ENCODE measurements at places on chromosomes 3 and 15.

DNA sequence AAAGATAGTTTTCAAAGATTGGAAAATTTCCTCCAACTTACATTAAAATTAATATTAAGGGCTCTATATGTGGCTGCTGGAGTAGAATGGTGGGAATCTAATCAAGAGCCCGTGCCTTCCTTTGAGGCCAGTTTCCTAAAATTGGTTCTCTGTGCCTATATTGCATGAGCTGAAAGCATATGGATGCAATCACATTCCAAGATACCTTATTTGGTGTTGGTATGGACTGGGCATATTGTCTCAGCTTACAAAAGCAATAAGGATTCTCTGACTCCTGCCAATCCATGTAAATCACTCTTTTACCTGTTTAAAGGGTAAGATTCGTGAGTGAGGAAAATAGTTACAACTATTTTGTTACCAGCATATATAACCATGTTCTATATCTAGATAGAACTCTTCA, 111.6 kb downstream of the GREM1 start:
- peak; percentile 63 for DNase-seq

DNA sequence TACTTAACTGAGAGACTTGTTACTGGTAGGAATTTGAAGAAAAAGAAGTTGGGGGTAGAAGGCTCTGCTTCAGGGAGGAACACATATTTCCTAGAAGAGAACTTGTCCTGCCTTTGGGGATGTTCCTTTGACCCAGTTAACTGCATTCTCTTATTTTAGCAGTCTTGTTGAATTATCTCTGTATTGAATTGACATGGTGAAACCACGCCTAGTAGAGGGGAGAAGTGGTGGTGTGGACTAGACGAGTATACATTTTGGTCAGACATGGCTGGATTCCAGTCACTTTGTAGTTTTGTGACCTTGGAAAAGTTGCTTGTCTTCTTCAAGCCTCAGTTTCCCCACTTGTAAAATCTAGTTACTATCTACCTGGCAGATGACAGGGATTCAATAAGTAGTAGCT, 87.8 kb downstream of the FNDC3B start:
- DNase-seq = no peak

DNA sequence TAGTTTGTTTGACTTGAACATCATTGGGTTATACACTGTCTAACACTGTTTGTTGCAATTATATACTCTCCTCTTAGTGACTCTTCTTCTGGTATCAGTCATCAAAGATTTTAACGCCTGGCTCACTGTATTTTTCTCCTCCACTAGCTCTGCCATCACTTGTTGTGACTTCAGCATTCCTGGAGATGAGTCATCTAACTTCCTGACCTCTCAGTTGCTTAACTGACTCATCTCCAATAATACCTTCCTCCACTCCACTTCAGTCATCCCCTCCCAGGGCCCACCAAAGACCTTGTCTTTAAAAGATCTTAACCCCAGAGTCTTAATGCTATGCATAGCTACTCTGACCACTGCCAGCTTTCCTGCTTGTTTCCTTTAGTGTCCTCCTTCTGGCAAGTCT, 28.6 kb upstream of the CLSTN2 start:
- peak; percentile 36 for DNase-seq

- no peak for DNase-seq
Observed at GRCh38 chr3:62365391-62366125, 7.8 kb downstream of the FEZF2 start.

DNA sequence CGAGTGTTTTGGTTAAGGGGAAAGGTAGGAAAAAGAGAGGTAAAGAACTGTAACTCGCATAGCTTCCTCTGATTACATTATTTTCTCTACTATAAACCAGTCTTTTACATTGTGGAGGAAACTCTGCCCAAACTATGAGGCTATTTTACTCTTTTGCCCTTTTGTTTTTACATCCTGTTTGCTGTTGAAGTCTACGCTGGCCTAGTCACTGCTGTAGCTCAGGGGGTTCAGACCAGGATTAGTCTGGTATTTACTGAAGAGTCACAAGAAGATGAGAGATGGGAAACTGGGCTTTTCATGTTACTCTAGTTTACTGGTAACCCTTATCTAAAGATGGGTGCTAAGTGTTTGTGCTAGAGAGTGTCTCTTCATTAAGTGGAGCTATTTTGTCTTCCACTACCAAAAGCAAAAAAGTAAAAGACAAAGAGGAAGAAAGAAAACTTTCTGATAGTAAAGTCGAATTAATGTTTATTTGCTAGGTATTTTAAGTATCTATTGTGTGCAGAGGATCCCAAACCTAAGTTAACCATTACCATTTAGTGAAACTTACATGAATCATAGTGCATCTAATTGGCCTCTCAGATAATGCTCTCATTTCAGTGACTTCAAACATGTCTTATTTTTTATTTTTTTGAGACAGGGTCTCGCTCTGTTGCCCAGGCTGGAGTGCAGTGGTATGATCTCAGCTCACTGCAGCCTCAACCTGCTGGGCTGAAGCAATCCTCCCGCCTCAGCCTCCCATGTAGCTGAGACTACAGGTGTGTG, 10.9 kb downstream of the RARB start:
- DNase-seq = no peak

DNA sequence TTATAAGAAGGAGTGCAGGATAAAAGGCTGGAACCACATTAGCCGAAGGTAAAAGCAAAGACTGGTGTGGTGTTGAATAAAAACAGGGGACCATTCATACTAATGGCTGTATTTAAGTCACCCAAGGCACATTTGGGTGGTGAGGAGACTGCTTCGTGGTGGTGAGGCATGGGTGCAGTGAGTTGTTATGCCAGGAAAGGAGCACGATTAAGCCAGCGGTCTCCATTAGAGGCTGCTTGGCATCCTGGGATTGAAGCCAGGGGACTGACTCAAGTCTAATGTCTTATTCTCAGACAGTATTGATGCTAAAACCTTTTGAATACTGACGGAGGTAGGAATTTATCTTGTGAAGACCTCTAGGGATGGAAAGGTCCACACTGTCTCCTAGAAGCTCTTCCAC, 21.9 kb downstream of the FEM1B start:
- no peak for DNase-seq

DNA sequence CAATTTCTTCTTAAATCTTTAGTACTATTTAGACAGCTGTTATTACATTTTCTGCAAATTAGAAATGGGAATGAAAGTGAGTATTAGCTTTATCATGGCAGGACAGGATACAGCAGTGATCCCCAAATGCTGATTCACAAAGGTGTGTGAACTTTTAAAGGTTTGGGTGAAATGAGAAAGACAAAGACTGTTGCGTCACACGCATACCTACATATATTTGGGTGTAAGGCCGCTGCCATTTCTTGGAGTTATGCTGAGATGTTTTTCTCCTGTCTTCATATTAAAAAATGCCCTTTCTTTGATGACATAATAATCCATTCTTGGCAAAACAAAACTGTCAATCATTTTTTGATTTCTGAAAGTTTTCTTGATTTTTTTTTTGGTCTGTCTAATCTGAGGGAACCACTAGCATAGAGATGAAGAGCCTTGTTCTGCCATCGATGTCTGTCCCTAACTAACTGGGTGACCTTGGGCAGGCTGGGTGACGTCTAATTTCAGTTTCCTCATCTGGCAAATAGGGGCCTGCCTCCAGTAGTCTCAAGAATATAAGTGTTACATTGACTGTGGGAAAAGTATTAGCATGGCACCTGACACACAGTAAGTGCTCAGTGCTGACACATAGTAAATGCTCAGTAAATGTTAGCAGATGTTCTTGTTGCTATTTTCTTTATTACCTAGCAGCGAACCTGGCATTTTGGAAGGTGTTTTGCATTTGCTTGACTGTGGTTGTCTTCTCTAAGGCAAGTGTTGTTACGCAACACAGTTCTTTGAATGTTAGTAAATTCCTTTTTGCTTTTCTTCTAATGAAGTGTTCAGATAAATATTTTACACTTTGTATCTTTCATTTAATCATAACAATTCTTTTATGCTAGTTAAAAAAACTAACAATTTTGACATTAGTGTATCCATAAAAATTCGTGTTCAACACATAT, 5.0 kb downstream of the MITF start:
- no peak for DNase-seq

DNA sequence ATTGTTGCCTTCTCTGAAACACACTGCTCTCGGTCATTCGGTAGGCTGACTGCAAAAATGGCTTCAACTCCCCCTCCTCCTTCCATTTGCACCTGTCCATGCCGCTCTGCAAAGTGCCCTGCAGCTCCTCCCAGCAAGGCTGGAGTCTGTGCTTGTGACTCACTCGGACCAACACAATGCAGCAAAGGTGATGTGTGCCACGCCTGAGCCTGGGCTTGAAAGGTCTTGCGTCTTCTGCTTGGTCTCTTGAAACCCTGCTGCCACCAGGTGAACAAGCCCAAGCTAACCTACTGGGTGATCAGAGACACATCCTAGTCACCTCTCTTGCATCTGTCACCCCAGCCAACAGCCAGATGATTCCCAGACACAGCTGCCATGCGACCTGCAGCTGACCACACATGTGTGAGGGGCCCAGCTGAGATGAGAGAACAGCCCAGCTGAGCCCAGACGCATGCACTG, 71.1 kb downstream of the MGLL start:
- DNase-seq = no peak

DNA sequence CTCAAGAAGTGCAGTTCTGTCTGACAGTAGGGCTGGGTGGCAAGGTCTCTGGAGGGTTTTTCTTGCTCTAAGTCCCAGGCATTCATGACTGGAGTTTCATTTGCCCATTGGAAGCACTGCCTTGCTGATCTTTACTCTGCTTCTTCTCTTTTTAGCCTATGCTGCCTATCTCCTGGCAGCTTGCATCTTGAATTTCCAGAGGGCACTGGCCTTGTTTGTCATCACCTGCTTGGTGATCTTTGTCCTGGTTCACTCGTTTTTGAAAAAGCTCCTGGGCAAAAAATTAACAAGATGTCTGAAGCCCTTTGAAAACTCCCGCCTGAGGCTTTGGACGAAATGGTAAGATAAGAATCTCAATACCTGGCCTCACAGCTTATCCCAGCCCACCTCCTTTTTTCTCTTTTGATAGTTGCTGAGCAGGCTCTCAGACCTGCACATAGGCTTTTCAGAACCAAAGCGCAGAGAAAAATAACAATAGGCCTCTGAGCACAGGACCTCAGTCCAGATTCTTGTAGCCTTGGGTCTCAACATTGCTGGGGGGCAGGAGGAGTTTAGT, 10.9 kb downstream of the SLC28A2 start:
- no peak for DNase-seq

GRCh38 chr15:45156744-45157455, 27.1 kb downstream of the DUOX1 start:
- DNase-seq = peak; percentile 73

- DNase-seq = no peak
Observed at GRCh38 chr15:100308608-100309007, 33.2 kb downstream of the ADAMTS17 start.

DNA sequence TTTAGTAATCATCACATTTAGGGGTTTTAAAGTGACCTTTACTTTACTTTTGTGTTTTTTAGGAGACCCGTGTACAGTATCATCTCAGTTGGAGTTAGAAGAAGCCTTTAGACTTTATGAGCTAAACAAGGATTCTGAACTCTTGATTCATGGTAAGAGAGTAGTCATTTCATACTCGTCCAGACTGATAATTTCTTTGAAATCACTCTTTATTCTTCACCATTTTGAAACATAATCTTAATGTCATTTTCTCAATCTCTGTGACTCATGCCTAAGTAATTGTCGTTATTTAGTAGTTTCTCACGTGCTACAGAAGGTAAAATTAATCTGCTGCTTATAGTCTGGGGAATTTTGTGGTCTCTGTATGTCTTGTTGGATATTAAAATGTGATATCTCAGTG, 37.7 kb downstream of the PRKCI start:
- DNase-seq = peak; percentile 5

DNA sequence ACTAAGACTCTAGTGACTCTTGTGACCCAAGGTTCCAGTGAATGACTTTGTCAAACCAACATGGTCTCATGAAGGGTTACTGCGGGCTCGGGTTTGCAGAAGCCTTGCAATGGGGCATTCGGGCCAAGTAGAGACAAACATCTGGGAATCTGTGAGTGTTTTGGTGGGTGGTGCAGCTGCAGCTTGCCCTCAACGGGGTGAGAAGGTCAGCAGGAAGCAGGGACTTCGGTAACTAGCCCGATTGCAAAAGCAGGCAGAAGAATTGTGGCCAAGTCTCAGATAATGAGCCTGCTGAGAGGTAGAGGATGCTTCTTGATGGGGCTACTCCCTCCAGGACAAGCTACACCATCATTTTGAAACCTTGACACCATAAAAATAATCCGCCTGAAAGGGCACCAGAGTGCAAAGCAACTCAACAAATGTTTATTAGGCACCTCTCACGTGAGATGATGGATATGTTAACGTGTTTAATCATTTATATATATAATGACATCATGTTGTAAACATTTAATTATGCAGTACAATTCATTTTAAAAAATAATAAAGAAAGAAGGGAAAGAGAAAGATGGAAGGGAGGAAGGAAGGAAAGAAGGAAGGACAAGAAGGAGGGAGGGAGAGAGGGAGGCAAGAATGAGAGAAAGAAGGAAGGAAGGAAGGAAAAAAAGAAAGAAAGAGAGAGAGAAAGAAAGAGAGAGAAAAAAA, 263.9 kb upstream of the IGF1R start:
- no peak for DNase-seq

DNA sequence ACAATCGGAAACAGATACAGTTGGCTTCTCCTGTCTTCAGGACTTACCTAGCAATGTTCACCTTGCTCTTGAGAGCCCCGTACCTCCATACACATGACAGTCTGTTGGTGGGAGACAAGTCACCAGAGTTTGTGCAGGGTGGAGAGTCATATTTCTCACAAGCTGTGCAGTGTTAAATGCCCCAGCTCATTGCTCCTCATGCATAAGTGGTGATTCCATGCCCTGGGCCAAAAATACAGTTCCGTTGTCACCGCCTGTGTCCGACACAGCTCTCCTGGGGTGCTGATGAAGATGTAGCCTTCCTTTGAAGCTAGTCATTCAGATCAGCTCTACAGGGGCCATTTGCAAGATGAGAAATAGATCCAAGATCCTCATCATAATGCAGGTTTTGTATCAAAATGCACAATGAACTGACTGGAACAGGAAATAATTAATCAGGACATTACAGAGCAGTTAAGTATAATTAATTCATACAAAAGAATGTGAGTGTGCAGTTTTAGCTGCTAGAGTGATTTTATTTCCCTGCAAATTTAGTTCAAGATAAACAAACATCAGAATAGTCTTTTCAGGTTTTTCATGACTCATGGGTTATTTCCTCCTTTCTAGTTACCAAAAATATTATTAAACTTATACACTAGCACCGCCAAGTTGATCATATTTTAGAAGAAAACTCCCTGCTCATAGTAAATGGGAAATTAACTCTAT, 66.5 kb downstream of the CD47 start:
- peak; percentile 17 for DNase-seq

GRCh38 chr3:150972366-150973071, at the start of gene CLRN1:
CLRN1 (minus strand) TSS chr3:150972727; CDS start chr3:150972708, 19 bp downstream.
- no peak for DNase-seq

- no peak for DNase-seq
Observed at GRCh38 chr3:49302613-49303012, 25.6 kb upstream of the C3orf62 start.

GRCh38 chr3:46187876-46188275, 20.2 kb downstream of the CCR1 start:
- peak; percentile 33 for DNase-seq

- DNase-seq = no peak
Observed at GRCh38 chr15:63797116-63797515, 36.6 kb downstream of the HERC1 start.
